ENCODE measurements at places on chromosomes 7 and 10. TPM values are rescaled to one million over a fixed set of nuclear protein-coding genes. Genes with fewer than 3 reads are reported as not detected.

The LOXL4 gene
- total RNA-seq = not detected

The COPG2 gene
- 9.7 TPM for total RNA-seq

The ZNF365 gene
- total RNA-seq = not detected

The SPDYE16 gene
- total RNA-seq = 0.25 TPM

The CDHR1 gene
- not detected for total RNA-seq

The ODAD2 gene
- total RNA-seq = not detected

The OR2A5 gene
- not detected for total RNA-seq

The NPC1L1 gene
- total RNA-seq = not detected

The LZTS2 gene
- 16.4 TPM for total RNA-seq

The PLEKHS1 gene
- not detected for total RNA-seq

The TWIST1 gene
- total RNA-seq = 0.18 TPM

The NUPR2 gene
- not detected for total RNA-seq

The PODXL gene
- 1.5 TPM for total RNA-seq

The SLC39A12 gene
- not detected for total RNA-seq

The GIMAP5 gene
- total RNA-seq = 77.7 TPM

The UNCX gene
- not detected for total RNA-seq

The ARMC3 gene
- total RNA-seq = not detected

The MDH2 gene
- 182 TPM for total RNA-seq

The H2BK1 gene
- total RNA-seq = 1.1 TPM

The STEAP2 gene
- total RNA-seq = 0.02 TPM

The DKK1 gene
- not detected for total RNA-seq

The PNLIPRP3 gene
- not detected for total RNA-seq

The ZNF467 gene
- not detected for total RNA-seq

The PRLHR gene
- not detected for total RNA-seq

The OR6B1 gene
- not detected for total RNA-seq

The DNAH11 gene
- total RNA-seq = 1.9 TPM

The RTKN2 gene
- total RNA-seq = 5.0 TPM

The PRSS37 gene
- total RNA-seq = not detected

The EVX1 gene
- not detected for total RNA-seq

The GPER1 gene
- 0.14 TPM for total RNA-seq

The TMEM120A gene
- 21.3 TPM for total RNA-seq

The ZCCHC24 gene
- 1.2 TPM for total RNA-seq

The ATRNL1 gene
- total RNA-seq = 0.73 TPM

The ADAM12 gene
- total RNA-seq = 0.14 TPM

The ASL gene
- total RNA-seq = 33.1 TPM

The TAS2R60 gene
- not detected for total RNA-seq

The AP5Z1 gene
- 60.4 TPM for total RNA-seq

The ZKSCAN5 gene
- 11.4 TPM for total RNA-seq

The ABCA13 gene
- not detected for total RNA-seq

The GPR85 gene
- not detected for total RNA-seq

The ZFAND4 gene
- 19.7 TPM for total RNA-seq

The EPHB6 gene
- total RNA-seq = 5.9 TPM

The CYP2C19 gene
- total RNA-seq = not detected

Measured in T-helper 2 cell treated with Interferon-gamma antibody and Interleukin-4, amounts not matched to agents 100 ng/mL and 5 ng/mL, for 36 hours (primary cell).